Osteocyte (in vitro differentiated cells): ENCODE measurements at places on chromosomes 6 and 20. TPM values are rescaled to one million over a fixed set of nuclear protein-coding genes. Genes with fewer than 3 reads are reported as not detected.

GRCh38 chr6:74782346-74782745, 423.5 kb downstream of the COL12A1 start:
- H3K27ac ChIP-seq: no peak overlapping the region
- H3K36me3 ChIP-seq: peaks cover 7% of the 10 kb centered on the region
- peaks cover 25% of the 10 kb centered on the region for H3K4me1 ChIP-seq

SUPT3H gene
- total RNA-seq: 13.2 and 15.1 TPM in 2 replicates

DNA sequence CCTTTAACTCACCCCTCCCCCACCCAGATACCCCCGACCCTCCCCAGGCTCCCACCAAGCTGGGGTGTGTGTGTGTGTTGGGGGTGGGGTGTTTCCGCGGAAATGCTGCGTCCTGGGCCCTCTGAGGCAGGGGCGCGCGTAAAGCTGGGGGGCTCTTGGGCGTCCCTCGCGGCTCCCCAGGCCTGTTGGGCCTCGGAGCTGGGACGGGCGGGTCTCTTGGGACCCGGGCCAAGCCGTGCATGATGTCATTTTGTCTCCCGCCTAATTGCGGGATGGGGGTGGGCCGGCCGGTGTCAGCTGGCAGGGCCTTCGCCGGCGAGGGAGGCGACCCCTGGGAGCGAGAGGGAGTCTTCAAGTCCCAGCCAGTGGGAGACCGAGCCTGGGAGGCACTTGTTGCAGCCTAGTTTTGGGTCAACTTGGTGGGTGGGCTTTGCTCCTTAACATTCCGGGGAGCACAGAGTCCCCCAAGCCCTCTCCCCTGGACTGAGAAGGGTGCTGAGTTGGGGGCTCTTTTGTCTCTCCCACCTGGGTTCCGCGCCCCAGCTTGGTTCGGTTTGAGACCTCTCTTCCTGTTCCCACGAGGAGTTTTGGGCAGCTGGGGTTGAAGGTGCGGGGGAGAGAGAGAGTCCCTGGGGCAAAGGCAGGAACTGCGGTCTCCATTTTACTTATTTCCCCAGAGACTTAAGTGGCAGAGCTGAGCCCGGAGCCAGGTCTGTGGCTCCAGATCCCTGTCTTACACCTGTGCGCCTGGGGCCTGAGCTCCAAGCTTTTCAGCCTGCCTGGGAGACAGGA, 623 bp downstream of the MYBL2 start:
- H3K4me3 ChIP-seq: peak overlapping the region; percentile 68
- peaks cover 11% of the 10 kb centered on the region for H3K4me1 ChIP-seq
- no peak overlapping the region for H3K27ac ChIP-seq
- DNase-seq: no peak

CNKSR3 gene
- 14.6 and 15.3 TPM in 2 replicates for total RNA-seq

DNA sequence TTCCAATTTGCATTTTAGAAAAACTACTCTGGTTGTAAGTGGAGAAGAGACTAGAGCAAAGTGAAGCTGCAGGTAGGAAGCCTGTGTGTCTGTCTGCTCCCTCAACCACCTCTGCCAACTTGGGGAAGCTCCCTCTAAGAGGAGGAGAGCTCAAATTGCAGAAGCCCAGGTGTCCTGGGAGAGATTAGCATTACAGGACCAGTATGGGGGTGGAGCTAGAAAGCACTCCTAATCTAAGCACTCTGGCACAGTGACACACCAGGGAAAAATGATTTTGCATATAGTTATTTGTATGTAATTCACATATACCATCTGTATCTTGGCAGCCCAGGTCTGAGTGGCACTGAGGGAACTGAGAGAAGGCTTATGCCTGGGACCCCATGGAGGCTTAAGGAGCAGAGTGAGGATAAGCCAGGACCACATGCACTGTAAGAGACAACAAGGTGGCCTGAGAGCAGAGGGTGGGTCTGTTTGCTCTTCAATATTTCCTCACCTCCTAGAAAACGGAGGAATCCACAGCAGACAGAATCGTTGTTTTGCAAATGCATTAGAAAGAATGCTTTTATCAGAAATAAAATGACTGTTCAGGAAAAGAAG, 13.6 kb downstream of the GSTA2 start:
- peaks cover 5% of the 10 kb centered on the region for H3K4me1 ChIP-seq
- no peak for DNase-seq
- no peak overlapping the region for H3K27ac ChIP-seq
- no peak overlapping the region for H3K4me3 ChIP-seq
- no peaks in the 10 kb centered on the region for H3K27me3 ChIP-seq

TFAP2A gene
- 53.2 and 59.6 TPM in 2 replicates for total RNA-seq

DNA sequence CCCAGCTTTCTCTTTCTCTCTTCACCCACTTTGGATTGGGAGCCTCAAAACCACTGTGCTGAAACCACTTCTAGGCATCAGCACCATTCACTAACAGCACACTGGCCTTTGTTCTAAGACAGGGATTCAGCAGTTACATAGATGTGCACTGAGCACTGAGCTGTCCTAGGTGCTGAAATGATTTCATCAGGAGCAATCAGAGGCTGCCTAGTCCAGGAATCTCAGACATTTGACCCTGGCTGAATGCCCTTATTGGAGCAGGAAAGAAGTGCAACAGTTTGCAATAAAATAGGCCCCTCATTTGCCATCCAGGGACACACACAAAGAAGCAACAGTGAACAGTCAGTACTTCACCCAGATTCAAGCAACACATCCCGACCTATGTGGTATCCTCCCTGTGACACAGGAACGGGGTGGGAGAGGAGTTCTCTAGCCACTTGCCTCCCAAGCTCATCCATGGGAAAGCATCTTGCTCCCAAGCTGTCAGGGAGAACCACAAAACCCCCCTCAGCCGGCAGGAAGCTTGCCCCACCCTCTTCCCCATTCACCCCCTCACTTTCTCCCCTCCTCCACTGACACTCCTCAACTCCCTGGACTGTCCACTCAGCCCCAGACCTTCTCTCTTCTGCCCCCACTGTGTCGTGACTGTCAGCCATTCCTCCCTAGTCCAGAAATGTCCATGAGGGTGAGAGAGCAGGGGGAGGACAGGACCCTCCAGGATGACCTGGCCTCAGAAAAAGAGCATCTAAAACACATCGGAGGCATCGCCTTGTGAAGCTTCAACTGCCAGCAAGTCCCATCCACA, 304.4 kb downstream of the PREX1 start:
- no peaks in the 10 kb centered on the region for H3K27me3 ChIP-seq
- no peaks in the 10 kb centered on the region for H3K4me1 ChIP-seq
- DNase-seq: no peak

- DNase-seq: no peak
- no peak overlapping the region for H3K4me3 ChIP-seq
- no peaks in the 10 kb centered on the region for H3K4me1 ChIP-seq
- no peaks in the 10 kb centered on the region for H3K27me3 ChIP-seq
Measured at GRCh38 chr20:34435589-34435988, 72.5 kb downstream of the ITCH start.

DNA sequence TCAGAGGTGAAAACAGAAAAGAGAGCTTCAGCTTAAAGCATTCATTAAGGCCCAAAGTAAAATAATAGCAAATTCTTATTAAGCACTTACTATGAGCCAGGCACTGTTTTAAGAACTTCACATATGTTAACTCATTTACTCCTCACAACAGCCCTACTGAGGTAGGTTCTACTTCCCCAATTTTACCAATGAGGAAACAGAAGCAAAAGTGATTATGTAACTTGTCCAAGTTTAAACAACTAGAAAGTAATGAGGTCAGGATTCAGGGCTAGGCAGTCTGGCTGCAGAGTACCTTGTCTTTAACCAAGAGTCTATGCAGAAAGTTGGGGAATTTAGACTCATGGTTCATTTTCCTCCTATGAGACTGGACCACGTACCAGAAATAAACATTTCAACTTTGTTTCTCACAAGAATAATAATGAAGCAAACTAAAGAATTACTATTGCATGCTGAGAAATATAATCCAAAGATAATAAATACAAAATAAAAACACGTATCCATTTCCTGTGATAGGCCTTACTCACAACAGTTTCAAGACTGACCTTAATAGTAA, 3.8 kb downstream of the COL21A1 start:
- no peak overlapping the region for H3K27ac ChIP-seq
- no peak for DNase-seq
- peaks cover 61% of the 10 kb centered on the region for H3K4me1 ChIP-seq
- H3K27me3 ChIP-seq: no peaks in the 10 kb centered on the region

DNA sequence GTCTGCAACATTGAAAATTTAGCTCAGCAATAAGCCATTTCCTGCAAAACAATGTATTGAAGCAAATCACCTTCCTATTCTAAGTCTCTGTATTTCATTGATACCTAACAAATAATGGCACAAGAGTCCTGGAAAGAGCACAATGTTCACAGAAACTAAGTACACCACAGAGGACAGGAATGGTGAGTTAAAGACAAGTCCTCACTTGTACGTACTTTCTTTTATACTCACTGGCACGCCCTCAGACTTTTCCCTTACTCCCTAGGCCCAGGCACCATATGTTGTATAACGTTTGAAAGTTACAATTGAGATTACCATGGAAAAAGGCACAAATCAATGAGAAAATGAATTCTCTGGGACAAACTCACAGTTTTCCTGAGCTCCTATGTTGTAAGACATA, 683.0 kb upstream of the MANEA start:
- DNase-seq: no peak
- H3K27me3 ChIP-seq: no peaks in the 10 kb centered on the region
- no peak overlapping the region for H3K27ac ChIP-seq
- H3K36me3 ChIP-seq: no peaks in the 10 kb centered on the region
- H3K4me3 ChIP-seq: no peak overlapping the region
- H3K4me1 ChIP-seq: peaks cover 24% of the 10 kb centered on the region
